Activated naive CD4-positive, alpha-beta T cell treated with anti-CD3 and anti-CD28 coated beads, Interleukin-2, amount 50 U/mL, for 16 hours (primary cell): ENCODE measurements at places on chromosomes 11 and 22.

DNA sequence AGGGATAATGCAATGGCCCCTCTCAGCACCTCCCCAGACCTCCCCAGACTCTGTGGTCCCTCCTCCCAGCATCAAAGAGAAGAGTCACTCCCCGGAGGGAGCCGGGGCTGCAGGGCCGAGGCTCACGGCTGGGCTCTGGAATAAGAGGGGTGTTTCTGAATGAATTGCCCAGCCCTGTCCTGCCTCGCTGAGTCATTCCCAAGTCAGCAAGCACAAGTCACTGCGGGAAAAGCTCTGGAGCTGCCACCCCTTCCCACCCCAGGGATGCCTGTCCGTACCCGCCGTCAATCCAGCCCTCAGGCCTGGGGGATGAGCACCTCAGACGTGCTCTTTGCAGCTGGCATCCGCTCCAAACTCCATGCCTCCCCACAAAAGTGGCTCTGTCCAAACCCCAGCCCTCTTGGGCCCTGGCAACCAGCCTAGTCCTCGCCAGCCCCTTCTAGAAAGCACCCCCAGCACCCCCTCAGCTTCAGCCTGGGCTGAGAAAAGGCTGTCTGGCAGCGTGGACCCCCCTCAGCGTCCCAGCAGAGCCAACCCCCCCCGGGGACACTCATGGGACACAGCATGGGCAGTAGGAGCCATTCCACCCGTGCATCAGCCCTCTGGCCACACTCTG lies 22.7 kb downstream of the CELSR1 start:
- no peak for DNase-seq

GRCh38 chr11:17506942-17507341 lies 30.3 kb upstream of the ABCC8 start:
- no peak for DNase-seq

DNA sequence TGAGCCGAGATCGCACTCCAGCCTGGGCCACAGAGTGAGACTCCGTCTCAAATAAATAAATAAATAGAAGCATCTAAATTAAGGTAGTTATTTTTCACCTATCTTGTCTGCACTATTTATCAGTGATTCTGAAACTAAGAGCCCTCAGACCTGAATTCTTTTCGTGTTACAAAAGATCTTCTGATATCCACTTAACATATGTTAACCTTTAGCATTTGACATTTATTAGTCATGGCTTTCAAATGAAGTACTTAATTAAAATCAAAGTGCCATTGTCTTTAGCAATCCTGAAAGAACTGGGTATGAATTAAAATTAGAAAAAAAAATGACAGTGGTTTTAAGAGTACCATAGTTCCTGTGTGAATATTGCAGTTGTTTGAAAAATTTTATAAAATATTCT lies 99.1 kb upstream of the TIMP3 start:
- no peak for DNase-seq

- no peak for DNase-seq
Measured at GRCh38 chr22:43917521-43917920, 6.1 kb upstream of the PNPLA3 start.

GRCh38 chr11:128422576-128423370 lies 164.6 kb downstream of the ETS1 start:
- DNase-seq = peak; percentile 90

DNA sequence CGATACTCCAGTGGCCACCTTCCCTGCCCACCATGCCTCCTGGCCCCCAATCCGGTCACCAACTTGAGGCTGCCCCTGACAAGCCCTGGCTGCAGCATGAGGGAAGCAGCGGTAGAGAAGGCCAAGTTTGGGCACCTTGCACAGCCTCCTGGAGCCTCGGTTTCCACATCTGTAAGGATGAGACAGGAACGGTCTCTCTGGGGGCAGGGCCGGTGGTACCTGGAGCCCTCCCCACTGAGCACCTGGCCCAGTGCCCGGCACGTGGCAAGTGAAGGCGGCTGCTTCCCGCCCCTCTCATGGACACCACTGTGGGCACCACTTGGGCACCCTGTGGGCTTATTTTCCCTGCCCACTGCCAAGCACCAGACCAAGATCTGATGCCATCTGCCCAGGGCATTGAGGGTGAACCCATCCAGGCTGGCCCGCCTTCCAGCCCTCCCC lies 77.8 kb downstream of the CDKN1C start:
- DNase-seq = peak; percentile 5

GRCh38 chr11:7020183-7020917 lies at the start of the genes NLRP14 and ZNF214:
NLRP14 (plus strand) TSS chr11:7020479; CDS start chr11:7038587, 18,108 bp downstream.
ZNF214 (minus strand) TSS chr11:7020346; CDS start chr11:7002835, 17,511 bp downstream.
- DNase-seq = no peak

DNA sequence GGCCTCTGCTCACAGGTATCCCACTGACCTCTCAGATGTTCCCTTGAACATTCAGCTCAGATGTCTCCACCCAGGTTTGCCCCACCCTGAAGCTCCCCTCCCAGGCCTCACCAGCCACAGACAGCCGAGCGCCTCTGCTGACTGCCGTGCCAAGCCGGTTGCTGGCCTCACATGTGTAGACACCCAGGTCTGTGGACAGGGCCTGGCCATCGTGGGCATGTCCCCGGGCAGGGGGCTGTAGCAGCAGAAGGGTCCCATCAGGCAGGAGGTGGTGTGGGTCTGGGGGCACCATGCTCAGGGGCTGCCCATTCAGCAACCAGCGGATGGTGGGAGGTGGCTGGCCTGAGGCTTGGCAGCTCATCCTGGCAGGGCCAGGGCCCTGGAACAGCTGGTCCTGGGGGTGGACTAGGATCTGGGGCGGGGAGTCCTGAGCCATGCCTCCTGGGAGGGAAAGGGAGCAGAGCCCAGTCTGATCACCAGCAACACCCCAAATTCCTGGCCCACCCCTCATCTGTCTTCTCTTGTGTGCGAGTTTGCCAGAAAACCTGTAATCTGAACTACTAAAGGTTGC lies 759 bp downstream of the ROBO4 start:
- DNase-seq = no peak
